NCI-H524 (cell line): ENCODE measurements at places on chromosomes 3 and 15.

- no peak for DNase-seq
These were observed 8.7 kb downstream of the NPTN start for GRCh38 chr15:73624530-73624929.

- DNase-seq: no peak
These were observed 132.1 kb downstream of the IL1RAP start for GRCh38 chr3:190645932-190646460.

GRCh38 chr3:138399766-138400165 is 34.6 kb upstream of the ESYT3 start:
- no peak for DNase-seq

DNA sequence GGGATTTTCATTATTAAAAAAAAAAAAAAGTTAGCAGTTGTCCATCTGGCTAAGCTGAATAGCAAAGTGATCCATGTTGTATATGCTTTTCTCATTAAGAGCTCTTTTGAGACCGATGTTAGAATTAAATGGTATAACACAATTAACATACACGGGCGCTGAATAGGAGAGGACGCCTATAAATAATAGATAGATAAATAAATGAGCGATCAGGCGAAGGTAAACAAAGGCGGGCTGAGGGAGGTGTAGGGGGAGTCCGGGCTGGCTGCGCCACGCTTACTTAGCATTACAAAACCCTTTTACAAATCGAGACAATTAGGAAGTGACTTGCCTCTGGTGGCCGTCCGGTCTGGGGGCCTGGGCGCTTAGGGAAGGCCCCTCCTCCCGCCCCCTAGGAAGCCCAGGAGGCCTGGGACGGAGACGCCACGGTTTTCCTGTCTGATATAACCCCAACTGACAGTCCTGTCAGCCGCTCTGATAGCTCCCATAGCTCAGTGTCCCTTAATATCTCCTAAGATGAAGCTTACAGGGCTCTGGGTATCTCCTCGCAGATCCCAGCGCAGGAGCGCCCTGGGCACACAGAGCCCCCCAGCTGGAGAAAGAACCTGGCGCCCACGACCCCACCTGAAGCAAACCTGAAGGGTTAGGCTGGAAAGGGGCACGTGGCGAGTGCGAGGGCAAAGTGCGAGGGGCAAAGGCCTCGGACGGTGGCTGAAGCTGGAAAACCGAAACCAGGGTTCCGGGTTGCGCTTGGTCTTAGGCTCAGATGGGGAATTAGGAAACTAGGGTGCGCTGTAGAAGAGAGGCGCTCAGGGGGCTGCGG is 3.6 kb downstream of the SOX14 start:
- peak; percentile 44 for DNase-seq

DNA sequence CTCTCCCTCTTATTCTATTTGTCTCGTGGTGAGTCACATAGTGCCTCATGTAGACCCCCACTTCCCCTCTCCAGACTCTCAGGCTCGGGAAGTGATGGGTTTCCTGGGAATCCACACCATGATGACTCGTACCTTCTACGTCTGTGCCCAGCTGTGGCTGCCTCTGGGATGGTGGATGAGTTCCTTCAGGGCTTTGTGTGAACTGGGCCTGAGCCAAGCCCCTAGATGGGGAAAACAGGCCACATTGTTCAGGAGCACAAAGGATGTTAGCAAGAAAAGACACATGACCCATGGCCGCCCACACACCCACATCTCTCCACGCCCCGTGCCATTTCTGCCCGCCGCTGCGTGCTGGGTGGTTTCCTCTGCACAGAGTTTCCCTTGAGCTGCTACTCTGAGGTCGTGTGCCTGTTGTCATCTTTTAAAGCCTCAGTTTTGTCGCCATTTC is 10.5 kb downstream of the ISG20 start:
- no peak for DNase-seq

DNA sequence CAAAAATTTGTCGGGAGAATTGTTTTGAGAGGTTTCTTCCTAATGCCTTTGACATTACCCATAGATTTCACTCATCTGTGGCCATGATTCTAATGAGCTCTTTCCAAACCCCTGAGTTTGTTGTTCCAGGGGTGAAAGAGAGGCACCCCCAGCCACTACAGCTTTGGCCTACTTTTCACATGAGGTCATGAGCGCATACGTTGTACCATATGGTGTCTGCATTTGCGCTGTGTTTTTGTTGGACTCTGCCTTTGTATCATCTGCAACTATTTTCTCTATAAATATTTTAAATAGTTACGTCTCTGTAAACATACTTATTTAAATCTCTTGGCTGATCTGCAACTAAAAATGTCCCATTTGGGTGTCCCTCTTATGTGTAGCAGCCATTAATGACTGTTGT is 107.9 kb downstream of the LRTM1 start:
- DNase-seq: no peak

GRCh38 chr15:97893967-97894366 is 66.5 kb upstream of the ARRDC4 start:
- DNase-seq: no peak
